ENCODE measurements at places on chromosomes 7 and 10.
A peak's percentile ranks its signal among the peaks of the same experiment; 100 is the strongest.

DNA sequence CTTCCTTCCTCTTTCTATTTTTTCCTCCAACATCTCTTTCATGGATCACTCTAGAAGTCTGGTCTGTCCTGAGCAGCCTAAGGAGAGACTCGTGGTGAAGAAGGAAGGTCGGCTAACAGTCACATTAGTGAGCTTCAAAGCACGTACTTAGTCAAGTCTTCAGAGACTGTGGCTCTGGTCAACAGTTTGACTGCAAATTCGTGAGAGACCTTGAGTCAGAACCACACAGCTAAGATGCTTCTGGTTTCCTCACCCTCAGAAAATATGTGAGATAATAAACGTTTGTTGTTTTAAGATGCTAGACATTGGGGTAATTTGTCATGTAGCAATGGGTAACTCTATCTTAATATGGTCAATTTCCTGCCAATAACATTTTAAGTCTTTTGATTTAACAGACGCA lies 126.2 kb upstream of the LRRN3 start:
- no peak for DNase-seq

- DNase-seq, result no peak
These were observed 24.1 kb upstream of the FFAR4 start for GRCh38 chr10:93542358-93542791.

DNA sequence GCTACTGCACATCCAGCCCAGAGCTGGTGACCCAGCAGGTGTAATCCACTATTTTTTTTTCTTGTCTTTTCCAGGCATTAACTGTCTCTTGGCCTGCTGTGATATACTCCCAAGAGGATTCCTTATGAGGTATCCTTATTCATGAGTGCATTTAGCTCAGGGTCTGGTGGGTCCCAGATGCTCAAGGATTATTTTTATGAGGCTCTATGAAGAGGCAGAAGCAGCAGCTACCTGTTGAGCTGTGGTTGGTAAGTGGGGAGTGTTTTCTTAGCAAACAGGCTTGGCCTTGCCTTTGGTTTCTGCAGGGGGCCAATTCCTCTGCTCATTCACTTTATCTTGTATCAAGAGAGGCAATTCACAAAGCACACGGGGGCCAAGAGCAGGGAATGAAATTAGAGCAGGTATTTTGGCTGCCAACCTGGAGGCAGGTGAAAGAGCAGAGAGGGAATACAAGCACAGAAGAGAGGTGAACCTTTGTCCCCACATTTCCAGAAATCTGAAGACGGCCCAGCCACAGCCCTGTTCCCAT lies 221.6 kb downstream of the TMEM178B start:
- no peak for DNase-seq

DNA sequence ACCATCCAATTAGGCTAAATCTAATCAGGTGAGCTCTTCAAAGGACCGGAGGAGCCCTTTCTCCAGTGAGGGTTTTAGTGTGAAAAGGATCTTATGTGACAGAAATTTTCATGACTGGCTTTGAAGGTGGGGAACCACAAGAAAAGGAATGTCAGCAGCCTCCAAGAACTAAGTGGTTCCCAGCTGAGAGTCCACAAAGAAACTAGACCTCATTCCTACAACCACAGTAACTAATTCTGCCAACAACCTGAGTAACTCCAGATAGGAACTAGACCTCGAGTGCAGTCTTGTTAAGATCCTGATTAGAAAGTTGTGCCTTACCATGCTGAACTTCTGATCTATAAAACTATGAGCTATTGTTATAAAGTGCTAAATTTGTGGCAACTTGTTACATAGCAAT lies 51.3 kb downstream of the PCLO start:
- DNase-seq, result no peak

DNA sequence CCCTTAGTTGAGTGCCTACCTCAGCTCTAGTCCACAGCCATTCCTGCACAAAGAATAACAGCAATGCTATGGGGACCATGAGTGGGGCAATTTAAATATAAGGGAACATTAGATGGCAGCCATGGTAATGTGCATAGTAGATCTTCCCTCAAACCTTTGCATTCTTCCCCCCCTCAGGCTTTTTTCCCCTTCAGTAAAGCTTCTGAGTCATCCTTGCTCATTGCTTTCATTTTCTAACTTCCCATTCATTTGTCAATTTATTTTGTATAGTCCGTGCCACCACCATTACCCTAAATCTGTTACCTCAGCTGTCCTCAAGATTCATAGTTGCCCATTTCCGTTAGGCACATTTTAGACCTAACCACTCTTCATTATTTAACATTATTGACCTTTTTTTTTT lies 10.7 kb downstream of the HECTD2 start:
- no peak for DNase-seq

- no peak for DNase-seq
These were observed 59.8 kb downstream of the CSGALNACT2 start for GRCh38 chr10:43197834-43198681.

DNA sequence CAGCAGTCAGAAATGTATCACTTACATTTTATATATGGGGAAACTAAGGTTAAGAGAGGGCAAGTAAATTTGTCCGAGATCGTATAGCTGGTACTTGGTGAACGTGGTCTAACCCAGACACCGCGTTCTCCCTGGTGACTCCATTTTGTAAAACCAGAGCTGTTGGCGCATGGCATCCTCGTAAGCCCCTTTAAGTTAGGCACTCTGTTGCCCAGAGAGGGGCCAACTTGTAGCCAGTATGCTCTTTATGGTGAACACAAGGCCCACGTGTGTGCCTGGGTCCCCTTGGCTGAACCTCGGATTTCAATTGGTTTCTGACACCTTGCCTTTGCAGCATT lies 39.7 kb upstream of the ZNF518A start:
- no peak for DNase-seq

GRCh38 chr10:3805201-3805790 lies 20.3 kb upstream of the KLF6 start:
- peak; percentile 95 for DNase-seq

DNA sequence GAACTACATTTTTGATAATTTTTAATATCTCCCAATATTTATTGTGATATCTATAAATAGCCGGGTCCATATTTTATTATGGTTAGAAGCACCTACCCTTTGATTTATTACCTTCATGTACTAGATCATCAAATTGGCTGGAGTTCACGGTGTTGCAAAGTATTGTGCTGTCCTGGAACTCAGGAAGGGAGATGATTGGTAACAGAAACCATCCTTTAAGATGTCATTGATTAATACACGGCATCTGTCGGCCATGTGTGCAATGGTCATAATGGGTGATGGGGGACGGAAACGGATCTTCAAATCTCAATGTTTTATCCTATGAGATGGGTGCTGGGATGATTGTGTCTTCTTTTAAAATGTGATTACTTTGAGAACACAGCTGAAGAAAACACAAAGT lies 157.0 kb downstream of the NEBL start:
- no peak for DNase-seq

DNA sequence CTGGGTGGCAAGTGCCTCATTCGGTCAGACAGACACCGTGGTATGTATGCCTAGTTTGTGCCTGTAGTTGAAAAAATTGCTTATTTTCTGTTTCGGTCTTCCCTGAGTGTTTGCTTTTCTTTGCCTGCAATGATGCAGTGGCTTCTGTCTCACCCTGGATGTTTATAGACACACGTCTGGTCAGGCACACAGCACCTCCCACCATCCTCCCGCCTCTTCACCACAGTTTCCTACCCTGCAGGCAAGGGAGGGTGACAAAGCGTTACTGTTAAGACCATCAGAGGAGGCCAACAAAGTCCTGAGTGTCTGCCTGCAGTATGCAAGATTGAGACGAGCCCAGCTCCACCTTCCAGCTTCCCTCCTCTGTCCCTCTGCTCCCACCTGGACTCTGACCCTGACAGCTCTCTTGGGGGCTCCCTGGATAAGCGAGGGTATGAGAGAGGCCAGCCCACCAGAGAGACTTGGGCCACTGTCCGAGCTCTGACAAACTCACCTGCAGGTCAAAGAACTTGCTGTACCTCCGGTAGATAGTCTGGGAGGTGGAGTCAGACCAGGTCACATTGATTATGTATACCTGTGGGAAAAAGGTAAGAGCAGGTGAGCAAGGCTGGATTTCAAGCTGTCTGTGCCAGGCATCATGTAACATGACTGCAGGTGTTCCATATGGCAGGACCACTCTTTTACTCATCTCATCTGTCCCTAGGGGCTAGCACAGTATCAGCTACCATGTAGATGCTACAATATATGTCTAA lies 54.4 kb downstream of the SH3PXD2A start:
- DNase-seq, result peak; percentile 50

DNA sequence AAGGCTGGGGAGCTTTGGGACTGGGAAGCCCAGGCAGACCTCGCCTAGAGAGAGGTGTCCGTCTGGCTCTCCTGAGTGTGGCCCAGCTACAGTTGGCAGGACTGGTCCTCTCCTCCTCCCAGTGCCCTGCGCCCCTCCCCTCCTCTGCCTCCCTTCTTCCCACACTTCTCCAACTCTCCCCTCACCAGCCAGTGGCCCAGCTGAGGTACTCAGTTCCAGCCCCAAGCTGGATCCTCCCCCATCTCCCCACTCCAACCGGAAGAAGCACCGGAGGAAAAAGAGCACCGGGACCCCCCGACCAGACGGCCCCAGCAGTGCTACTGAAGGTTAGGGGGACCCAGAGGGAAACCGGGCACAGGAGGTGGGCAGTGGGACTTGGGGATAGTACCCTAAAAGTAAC lies 27.7 kb downstream of the GBX1 start:
- no peak for DNase-seq

DNA sequence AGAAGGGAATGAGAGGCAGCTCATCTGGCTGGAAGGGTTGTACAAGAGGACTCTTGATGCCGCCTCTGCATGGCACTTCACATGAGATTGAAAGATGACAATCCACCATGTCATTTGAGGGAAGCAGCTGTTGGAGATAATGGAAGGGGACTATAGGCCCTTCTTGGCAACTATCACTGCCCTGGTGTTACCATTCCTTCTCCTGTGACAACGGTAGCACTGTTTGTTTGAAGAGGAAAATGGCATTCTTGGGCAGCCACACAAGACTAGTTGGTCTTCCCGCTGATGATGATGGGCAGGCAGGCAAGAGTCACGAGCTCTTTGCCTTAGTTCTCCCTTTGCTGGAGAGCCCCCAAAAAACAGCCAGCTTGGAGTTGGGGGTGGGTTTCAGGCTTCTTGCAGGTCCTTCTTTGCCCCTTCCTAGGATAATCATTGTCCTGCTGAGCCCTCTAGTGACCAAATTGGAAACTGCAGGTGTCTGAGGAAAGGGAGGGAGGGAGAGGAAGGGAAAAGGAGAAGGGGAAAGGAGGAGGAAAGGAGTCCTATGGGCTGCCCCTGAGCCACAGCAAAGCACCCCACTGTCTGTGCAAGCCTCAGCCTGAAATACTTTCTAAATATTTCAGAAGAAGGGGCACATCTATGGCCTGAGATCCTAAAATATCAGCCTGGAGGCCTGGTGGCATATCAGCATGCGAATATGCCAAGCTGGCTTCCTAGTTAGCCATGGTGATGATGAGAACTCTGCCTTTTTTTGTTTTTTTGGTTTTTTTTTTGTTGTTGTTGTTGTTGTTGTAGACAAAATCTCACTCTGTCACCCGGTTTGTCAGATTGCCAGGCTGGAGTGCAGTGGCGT lies 165.6 kb upstream of the KMT2E start:
- peak; percentile 54 for DNase-seq

GRCh38 chr7:105678811-105679495 lies 97.7 kb upstream of the EFCAB10 start:
- peak; percentile 22 for DNase-seq

DNA sequence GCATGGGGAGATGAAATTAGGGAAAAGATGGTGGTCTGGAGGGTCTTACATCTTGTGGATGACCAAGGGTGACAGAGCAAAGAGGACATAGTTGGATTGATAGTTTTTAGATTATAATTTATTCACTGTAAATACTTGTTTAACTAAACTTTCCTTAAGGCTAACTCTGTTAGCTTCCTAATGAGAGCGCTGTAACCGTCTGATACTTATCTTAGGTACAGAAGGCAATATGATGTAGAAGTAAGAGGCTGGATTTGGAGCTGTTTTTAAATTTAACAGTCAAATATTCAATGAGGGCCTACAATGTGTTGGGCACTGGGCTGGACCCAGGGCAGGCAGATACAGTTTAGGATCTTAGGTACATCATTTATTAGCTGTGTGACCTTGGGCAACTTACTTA lies 36.0 kb downstream of the PRKAR2B start:
- DNase-seq, result no peak

DNA sequence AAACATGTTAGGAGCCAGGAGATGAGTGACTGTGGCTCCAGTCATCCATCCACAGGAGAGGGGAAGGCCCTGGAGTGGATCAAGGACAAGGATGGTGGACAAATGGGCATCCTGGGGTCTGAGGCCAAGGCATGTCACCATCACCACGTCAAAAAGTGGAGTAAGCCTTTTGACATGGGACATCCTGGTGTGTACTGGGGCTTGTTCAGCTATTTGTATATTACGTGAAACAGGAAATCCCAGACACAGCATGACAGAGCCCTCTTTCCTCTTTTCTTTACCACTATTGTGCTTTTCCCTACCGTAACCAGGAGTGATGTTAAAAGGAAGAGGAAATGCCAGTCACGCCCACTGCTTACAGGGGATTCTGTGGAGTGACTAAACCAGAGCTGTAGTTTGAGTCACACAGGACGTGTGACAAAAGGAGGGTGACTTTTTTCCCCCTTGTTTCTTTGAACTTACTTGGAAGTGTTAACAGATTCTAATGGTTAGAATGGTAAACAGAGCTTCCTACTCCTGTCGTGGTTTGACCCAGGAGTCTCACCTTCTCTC lies 15.4 kb downstream of the ACSL5 start:
- peak; percentile 71 for DNase-seq

DNA sequence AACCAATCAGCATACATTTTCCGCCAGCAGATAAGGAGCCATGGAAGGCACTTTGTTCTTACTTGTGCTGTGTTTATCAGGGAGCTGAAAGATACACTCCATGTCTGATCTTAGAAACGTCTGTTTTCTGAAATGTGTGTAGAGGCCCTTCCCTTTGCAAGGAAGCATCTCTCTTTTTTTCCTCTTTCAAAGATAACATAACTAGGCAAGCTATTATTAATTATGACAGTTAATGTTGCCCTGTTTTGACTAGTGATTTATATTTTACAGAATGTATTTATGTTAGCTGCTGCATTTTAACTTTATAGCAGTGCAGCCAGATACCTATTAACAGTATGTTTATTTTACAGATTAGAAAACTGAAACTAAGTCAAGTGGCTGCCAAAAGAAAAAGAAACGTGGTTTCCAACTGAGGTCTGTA lies 683.2 kb upstream of the IGFBP3 start:
- DNase-seq, result no peak

DNA sequence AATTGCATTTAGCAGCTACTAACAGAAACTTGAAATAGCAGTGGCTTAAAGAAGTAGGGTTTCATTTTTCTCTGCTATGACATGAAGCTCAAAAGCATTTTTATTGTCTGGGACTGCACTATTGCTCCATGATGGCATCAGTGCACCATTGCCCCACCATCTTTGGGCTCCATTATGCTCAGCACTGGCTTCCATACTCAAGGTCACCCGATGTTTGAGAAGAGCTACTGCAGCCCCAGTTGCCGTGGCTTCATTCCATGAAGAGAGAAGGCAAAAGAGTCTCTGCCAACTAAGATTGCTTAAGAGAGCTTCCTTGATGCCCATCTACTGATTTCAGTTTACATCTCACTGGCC lies 192.2 kb upstream of the LRGUK start:
- DNase-seq, result no peak
